Panc1 (cell line): ENCODE measurements at places on chromosomes 16 and 17. TPM values are rescaled to one million over a fixed set of nuclear protein-coding genes. Genes with fewer than 3 reads are reported as not detected.

The TMC5 gene
- total RNA-seq = 1.4 TPM

The TAF15 gene
- 249 TPM for total RNA-seq

The SSTR5 gene
- 2.8 TPM for total RNA-seq

The MPO gene
- not detected for total RNA-seq

The MYH2 gene
- total RNA-seq = not detected
